Fibroblast of upper back skin (primary cell): ENCODE measurements at places on chromosomes 13 and 19.
A peak's percentile ranks its signal among the peaks of the same experiment; 100 is the strongest.

GRCh38 chr19:30086916-30087315 is 144.9 kb downstream of the URI1 start:
- no peak for DNase-seq

DNA sequence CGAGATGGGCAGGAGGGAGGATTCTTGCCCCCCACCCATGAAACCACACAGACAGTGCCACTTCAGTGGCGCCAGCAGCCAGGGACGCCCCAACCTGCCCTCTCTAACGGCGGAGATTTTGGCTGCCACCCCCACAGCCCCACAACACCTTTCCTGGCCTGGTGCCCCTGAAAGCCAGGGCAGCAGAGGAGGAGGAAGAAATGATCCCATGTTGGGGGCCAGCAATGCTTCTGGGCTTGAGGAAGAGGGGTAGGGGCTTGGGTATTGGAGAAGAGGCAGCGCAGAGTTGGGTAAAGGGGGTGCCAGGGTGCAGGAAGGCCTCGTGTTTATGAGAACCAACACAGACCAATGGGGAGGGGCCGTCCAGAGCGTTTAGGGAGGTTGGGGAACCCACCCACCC is 1.7 kb downstream of the MLLT1 start:
- no peak for DNase-seq

GRCh38 chr13:53683146-53683545 is 654.5 kb downstream of the OLFM4 start:
- no peak for DNase-seq

DNA sequence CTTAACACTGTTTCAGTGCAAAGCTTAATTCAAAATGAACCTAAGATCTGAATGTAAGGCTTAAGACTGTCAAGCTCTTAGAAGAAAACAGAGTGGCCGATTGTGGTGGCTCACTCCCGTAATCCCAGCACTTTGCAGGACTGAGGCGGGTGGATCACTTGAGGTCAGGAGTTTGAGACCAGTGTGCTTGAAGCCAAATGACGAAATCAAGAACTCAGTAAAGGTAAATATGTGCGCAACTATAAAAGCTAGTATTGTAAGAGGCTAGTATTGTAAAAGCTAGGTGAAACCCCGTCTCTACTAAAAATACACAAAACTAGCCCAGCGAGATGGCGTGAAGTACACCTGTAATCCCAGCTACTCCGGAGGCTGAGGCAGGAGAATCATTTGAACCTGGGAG is 12.7 kb downstream of the ATP4B start:
- DNase-seq = no peak

GRCh38 chr13:99298056-99298455 is 9.1 kb downstream of the GPR183 start:
- DNase-seq = no peak

GRCh38 chr19:6500837-6501739 is 1.0 kb downstream of the TUBB4A start:
- no peak for DNase-seq

DNA sequence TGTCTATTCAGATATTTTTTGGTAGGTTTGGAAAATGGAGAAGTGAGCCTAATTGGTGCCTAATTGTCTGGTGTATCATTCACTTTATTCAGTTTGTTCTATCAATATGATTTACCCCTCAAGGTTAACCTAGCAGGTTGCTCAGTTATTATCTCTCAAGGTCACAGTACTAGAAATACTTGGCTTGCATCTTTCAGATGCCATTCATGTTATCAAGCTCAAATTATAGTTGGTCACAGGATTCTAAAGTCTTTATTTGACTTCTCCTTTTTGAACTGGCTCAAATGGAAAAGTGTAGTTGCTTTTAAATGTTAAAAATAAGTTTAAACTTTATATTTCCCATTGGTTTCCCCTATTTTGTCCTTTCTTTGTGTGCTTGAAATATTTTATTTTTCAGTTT is 2.6 kb downstream of the KCNRG start:
- no peak for DNase-seq

DNA sequence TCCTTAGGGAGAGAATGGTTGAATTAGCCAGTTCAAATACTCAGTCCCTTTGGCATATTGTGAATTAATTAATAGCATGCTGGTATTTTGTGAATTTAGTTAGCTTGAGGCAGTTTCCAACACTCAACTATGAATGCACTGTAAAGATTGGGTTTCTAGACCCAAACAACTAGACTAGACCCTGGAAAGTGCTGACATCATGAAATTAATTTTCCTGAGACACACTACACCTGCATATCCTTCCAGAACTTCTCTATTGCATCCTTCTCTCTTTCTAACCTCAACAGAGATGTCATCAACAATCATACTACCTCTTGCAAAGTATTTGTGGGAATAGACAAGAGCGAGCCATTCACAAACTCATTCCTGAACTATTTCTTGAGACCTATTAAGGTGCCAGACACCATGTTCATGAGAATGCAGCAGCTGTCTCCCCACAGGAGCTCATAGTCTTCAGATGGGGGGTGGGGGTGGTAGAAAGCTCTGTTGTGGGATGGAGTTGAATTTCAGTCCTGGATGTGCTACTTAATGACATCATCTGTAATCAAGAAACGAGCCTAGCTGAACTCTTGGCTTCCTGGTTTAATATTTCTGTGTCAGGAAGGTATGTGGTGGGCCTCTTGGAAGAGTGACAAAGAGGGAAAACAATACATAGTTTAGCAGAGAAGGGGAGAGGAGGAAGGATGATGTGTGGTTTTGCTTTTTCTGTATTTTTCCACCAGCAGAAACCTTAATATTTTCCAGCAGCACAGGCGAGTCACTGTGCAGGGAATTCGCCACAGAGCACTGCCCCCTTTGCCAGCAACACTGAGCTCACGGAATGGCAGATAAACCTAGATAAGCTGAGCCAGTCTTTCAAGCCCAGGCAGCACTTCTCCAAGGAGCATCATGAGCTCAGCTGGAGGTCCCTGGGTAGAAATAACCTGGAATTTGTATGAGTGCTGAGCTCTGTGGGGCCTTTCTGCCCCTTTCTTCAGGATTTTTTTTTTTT is 53.1 kb upstream of the CYSLTR2 start:
- peak; percentile 86 for DNase-seq

GRCh38 chr13:94660695-94661326 is 51.5 kb downstream of the SOX21 start:
- DNase-seq = peak; percentile 25

GRCh38 chr13:44870456-44870929 is 118.8 kb downstream of the NUFIP1 start:
- no peak for DNase-seq

DNA sequence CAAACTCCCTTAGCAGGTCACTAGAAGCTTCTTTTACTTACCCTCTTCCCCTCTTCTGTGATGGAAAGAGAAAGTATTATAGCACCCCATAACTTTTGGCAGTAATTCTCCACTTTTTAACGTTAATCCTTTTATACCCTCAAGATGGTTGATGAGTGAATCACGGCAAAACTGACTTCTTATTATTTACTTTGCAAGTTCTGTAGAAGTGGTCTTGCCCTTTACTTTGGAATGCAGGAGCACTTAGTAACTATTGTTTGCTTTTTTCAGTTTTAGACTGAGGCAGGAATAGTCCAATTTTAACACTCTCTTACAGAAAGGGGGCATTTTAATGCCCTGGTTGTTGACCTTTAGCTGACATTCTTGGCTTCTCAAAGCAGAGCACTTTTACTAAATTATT is 260.1 kb downstream of the LMO7 start:
- no peak for DNase-seq

DNA sequence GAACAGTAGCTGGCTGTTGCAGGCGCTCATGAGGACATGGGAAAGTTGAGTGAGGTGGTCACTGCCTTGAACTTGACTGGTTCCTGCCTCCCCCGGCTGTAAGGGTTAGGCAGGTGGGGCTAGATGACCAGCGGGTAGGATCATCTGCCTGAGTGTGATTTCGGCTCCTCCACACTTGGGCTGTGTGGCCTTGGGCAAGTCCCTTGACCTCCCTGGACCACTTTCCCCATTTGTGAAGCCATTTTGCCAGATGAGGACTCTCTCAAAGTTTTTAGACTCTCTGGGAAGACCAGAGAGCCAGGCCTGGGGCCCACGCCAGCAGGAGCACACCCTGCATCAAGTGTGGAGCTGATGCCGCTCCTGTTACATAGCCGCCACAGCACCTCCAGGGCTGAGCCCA is 9.5 kb downstream of the PPP1R37 start:
- no peak for DNase-seq

DNA sequence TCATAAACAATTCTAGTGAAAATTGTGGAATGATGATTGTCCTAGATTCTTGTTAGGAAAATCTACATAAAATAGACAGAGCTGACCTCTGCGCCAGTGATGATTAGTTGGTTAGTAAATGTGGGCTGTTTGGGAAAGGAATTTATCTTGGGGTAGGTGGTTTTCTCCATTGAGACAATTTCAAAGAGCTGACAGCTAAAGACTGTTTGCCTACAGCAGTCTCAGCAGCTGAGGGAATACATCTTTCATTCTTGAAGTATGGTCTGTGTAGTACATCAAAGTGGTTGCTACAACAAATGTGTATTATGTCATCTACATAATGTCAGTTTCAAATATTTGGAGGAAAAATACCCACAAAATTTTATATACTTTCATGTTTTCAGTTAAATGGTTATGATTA is 117.2 kb upstream of the TRPC4 start:
- no peak for DNase-seq

DNA sequence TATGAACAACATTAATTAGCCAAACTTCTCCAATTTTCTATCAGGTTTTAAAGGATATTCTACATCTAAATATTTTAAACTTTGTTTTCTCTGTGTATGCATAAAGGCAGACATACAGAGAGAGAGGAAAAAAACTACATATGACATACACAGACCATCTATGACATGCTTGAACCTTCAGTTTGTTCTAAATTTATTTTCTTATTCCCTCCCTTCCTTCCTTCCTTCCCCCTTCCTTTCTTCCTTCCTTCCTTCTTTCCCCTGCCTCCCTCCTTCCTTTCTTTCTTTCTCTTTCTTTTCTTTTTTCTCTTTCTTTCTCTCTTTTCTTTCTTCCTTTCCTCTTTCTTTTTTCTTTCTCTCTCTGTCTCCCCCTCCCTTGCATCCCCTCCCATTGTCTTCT is 35.8 kb upstream of the CD70 start:
- no peak for DNase-seq

DNA sequence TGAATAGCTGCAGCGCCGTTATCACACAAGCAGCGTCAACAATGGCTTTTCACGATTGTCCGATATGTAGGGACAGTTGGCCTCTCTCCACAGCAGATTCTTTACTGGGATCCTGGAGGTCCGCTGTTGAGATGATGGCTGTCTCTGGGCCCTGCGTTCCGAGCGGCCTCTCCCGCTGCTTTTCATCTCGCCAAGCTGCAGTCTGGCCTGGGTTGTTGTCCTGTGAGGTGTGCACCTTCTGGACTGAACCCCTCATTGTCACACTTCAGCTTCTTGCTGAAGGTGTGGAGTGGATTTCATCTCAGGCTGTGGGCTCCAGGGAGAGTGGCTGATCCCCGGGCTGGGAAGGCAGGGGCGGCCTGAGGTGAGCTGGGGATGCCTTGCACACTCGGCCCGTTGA is 9.6 kb downstream of the UPF1 start:
- DNase-seq = no peak

DNA sequence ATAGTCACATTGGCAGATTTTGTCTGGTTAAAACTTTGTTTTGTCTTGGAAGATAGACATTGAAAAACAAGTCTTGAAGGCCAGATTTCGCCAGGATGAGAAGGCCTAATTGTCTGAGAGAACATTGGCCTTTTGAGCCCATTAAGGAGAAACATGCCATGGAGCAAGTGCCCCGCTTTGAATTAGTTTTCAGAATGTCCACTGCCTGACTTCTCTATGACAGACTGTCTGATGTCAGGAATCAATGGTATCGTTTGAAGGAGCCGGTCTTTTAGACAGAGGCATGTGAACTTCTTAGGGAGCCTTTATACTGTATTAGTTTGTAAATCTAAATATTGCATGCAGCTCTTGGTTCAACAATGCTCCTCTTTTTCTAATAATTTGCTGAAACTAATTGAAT is 155.9 kb downstream of the DLEU7 start:
- no peak for DNase-seq

DNA sequence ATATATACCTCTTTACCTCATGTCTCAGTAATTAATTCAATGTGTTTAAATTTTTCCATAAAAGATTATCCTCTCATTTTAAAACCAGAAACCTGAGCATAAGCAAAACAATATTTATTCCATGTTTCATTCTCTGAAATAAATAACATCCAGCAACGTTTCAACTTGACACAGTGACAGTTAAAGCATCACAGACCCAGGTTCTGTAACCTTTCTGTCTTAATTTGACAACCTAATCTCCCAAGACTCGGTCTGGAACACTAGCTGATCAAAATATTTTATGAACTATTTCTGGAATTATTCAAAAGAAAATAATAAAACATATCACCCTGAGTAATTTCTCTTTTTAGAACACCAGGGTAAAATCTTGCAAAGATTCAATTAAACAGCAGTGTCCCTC is 40.3 kb downstream of the KCTD12 start:
- no peak for DNase-seq

- peak; percentile 54 for DNase-seq
These were observed 111.3 kb downstream of the KATNAL1 start for GRCh38 chr13:30196025-30196424.

GRCh38 chr13:52848455-52849195 is at the start of gene PCDH8:
Gene PCDH8, minus strand, starts transcription at chr13:52848640. Its CDS starts 204 bp downstream, at chr13:52848436.
- DNase-seq = no peak

GRCh38 chr13:28099396-28100149 is 803 bp downstream of the FLT3 start:
- DNase-seq = no peak

- peak; percentile 84 for DNase-seq
These were observed 15.2 kb downstream of the TPT1 start for GRCh38 chr13:45325806-45326205.

DNA sequence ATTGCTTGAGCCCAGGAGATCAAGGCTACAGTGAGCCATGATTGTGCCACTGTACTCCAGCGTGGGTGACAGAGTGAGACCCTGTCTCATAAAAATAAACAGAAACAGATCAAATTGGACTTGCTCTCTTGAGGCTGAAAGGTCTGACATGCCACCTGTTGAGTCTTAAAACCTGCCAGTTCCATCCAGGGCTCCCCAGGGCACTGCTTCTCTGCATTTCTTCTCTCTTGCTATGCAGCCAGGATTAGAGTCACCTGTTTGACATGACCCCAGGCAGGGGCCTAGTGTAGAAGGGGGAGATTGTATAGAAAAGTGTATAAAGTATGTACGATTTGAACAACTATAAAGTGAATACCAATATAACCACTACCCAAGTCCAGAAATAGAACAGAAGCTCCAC is 45.4 kb downstream of the ARHGAP35 start:
- DNase-seq = no peak

DNA sequence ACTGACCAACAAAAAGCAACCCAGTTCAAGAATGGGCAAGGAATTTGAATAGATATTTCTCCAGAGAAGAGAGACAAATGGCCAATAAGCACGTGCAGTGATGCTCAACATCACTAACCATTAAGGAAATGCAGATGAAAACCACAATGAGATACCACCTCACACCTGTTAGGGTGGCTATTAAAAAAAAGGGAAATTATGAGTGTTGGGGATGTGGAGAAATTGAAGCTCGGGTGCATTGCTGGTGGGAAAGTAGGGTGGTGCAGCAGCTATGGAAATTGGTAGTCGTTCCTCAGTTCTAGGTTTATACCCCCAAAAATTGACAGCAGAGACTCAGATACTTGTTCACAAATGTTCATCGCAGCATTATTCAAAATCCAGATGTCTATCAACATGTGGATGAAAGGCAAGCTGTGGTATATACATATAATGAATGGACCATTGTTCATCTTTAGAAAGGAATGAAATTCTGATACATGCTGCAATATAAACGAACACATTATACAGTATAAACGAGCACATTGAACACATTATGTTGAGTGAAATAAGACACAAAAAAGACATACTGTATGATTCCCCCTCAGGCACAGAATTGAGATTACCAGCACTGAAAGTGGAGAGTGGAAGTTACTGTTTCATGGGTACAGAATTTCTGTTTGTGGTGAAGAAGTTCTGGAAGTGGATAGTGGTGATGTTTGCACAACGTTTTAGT is 927 bp downstream of the CHAMP1 start:
- DNase-seq = no peak
